NCI-H1092 (cell line): ENCODE measurements at places on chromosomes 3 and 15.

DNA sequence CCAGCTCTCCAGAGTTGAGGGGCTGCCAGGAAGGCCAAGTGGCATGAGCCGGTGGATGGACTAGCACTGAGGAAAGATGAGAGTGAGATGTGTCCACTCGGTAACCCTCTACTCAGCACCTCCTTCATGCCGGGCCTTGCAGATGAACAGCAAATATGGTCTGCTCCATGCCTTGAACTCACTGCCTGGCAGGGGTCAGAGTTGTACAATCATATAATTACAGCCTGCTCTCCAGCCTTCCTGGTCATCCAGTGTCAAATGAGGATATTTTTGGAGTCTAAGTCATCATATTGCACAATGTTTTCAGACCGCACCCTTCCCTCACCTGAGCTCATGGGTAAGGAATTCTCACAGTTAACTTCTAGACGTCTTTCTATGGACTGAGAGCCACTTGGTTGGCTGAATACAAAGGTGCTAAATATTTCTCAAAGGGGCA lies 4.9 kb downstream of the MGLL start:
- no peak for DNase-seq

GRCh38 chr15:91625506-91625905 lies 228.0 kb upstream of the SLCO3A1 start:
- no peak for DNase-seq

GRCh38 chr15:69881302-69881670 lies 216.4 kb downstream of the TLE3 start:
- no peak for DNase-seq

GRCh38 chr3:116947809-116948208 lies 238.2 kb downstream of the TUSC7 start:
- DNase-seq: no peak

GRCh38 chr15:35757765-35758164 lies 211.8 kb upstream of the DPH6 start:
- DNase-seq: no peak

DNA sequence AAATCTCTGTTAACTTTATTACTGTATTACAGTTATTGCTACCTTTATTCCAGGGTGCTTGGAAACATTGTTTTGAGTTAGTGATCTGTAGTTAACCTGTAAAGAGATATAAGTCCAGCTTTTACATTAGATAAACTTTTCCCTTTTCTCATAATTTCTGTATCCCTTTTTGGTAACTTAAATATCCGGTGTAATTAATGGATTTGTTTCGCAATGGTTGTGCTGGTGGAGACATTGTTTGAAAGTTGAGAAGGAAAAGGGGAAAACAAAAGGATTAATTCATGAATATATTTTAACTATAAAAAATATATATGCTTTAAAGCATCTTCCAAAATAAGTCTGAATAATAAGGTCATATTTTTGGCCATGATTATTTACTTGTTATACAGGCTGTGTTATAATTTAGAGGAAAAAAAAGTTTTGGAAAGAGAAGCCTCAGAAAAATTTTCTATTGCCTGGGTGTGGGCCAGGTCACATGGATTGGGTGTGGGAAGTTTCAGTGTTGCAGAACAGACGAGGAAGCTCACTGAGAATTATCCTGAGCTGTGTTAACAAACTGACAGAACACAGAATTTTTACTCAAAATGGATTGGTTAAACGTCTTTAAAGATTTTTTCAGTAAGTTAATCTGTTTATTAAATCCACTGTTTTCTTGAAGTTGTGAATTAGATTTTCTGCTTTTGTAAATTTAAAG lies 27.7 kb upstream of the IL20RB start:
- no peak for DNase-seq

DNA sequence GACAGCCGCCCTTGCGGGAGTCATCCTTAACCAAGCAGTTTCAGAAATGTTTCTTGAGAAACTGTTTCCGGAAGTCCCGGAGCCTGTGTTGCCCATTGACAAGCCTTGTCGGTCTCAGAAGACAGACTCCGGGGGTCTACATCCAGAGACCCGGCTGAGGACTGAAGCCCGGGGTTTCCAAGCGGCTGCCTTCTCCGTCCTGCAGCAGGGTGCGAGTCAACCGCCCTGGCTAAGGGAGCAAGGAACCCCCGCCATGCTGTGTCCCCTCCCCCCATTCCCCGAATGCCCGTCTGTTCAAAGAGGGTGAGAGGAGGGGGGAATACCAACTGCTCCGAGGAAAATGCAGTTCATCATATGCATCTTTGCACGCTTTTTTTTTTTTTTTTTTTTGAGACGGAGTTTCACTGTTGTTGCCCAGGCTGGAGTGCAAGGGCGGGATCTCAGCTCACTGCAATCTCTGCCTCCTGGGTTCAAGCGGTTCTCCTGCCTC lies 61.6 kb downstream of the ATP1B3 start:
- no peak for DNase-seq

GRCh38 chr3:140243575-140243974 lies 308.6 kb downstream of the CLSTN2 start:
- no peak for DNase-seq

GRCh38 chr3:71694358-71694999 lies 30.7 kb downstream of the EIF4E3 start:
- DNase-seq: no peak

DNA sequence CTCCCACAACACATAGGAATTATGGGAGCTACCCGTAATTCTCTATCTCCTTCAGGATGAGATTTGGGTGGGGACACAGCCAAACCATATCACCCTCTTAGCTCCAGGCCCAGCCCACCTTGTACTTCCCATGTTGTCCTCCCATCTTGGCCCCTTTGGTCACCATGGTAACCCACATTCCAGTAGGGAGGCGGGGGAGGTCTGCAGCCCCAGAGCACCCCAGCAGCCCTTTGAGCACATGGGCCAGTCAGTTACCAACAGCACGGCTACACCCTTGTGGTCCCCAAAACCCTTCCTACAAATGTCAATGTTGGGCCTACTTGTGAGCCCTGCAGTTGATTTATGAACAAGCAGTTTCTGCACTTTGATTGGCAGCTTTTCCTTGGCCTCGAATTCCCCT lies 84.5 kb downstream of the LRRK1 start:
- DNase-seq: no peak

DNA sequence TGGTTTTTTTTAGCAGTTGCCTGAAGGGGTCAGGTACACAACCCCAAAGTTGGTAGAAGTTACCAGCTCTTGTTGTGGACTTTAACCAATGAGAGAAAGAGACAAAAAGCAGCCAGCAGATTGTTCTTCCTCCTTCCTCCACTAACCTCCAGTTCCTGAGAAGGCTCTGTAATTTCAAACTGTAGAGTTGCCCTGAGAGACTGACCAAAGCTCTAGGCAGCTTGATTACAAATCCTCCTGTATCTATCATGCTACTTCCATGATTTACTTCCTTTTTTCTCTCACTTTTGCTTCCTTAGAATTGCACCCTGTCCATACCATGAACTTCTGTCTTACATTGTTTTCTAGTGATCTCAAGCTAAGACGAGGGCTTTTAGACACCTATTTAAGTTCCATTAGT lies 29.2 kb downstream of the NSUN3 start:
- no peak for DNase-seq

GRCh38 chr3:167228135-167228534 lies 152.0 kb downstream of the ZBBX start:
- no peak for DNase-seq

DNA sequence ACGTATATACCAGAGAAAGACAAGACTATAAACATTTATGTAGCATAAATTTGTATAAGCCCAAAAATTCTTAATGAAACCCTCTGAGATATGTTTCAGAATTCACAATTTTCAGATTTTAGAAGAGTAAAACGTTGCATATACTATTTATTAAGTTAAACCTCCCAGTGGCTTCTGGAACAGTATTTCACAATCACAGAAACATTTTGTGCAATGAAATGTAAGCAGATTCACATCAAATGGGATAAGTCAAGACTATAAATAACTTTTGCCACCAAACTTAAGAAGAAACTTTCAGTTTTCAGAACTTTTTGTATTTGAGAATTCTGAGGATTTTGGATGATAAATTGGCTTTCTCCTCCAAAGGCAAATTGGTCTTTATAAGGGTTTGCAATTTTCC lies 9.2 kb downstream of the SLTM start:
- no peak for DNase-seq

- DNase-seq: peak; percentile 74
Observed at GRCh38 chr3:72058493-72059081, 273.6 kb upstream of the PROK2 start.

DNA sequence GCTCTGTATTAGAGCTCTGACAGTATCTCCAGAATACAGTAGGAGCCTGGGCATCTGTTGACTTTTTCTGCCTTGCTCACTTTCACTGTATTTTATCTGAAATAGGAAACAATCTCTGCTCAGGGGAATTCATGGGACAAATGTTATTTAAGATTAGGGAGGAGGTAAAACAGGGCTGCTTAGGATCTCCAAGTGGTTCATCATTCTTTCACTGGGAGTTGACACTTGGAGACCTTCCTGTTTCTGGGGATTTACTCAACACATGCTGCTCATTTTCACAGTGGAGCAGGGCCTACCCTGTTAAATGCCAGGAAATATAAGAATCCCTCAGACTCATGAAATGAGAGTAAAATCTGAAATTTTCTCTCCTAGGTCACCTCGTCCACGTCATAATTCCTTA lies 185.5 kb downstream of the GAP43 start:
- DNase-seq: no peak

DNA sequence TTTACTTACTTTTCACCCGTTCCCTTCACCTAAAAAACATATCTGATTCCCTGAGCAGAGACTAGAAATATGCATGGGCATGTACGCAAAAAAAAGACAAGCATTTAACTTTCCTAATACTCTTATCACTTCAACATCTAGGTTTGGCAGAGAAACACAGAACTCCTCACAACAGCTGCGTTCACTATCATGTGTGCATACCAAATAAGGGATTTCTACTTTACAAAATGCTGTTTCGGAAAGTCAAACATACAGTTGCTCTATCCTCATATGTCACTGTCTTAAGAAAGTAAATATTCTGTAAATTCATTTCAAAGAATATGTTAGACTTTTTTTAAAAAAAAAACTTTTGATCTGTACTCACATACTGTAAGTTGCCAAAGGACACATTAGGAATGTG lies 65.1 kb upstream of the CBLB start:
- no peak for DNase-seq

GRCh38 chr3:11532931-11533391 lies 110.8 kb downstream of the VGLL4 start:
- DNase-seq: no peak

DNA sequence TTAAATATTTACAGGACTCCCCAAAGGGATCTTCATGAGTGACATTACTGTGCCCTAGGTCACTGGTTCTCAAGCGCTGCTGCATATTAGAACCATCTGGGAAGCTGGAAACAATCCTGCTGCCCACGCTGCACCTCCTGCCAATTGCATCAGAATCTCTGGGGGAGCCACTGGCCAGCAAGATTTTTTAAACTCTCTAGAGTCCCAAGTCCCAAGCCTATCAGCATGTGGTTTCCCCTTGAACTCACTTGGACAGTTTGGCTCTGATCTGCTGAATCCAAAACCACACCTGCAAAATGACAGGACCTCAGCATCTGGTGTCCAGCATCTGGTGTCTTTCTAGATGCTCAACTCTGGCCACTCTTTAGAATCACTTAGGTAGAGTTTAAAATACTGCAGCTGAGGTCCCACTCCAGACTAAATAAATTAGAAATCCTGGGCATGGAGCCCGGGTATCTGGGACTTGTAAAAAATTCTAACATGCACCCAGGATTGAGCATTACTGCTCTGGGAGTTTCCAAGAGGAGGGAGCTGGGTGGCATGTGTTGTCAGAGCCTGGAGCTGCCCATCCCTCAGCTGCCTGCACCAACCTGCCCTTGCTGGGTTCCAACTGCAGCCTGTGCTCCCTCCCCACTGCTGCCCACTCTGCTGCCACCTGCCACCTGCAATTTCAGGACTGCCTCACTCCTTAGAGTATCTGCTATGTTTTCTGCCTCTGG lies 311.3 kb downstream of the SLC9A9 start:
- DNase-seq: no peak

DNA sequence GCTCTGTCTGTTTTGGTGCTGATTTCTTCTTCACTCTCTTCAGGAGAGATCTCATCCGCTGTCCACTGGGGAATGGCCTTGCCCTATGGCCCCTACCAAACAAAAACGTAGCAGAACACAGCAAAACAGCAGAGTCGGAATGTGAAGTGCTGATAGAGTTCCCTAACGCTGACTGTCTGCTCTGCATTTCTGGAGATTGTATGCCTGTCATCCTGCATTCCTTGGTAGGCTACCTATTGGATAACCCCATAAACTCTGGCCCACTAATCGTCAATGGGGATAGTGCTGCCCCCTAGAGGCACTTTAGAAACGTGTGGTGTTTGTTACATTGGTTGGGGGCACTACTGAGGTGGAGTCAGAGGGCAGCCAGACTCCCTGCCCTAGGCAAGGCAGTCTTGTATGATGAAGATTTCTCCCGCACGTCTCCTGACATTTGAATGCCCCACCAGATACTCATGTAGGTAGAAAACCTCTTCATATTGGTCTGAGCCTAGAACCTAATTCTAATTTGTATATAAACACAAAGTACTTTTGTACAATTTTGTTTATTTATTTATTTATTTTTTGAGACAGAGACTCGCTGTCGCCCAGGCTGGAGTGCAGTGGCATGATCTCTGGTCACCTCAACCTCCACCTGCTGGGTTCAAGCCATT lies 15.6 kb upstream of the MAGEF1 start:
- peak; percentile 48 for DNase-seq

DNA sequence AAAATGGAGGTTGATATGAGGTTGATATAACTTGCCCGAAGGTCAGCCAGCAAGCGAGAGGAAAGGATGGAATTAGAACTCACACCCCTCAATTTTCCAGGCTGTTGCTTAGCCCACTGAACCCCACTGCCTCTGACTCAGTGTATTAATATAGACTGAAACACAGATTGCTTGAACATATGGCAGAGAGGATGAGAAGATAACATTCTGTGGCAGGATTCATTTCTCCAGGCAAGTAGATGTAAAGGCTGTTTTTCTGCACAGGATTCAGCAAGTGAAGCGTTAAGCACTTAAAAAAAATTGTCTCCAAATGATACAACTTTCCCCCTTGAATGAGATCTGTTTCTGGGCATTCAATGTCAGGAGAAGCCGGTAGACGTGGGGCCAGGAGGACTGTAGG lies 335.2 kb downstream of the GAP43 start:
- no peak for DNase-seq

GRCh38 chr15:71440489-71441110 lies 325.3 kb downstream of the THSD4 start:
- DNase-seq: peak; percentile 18

DNA sequence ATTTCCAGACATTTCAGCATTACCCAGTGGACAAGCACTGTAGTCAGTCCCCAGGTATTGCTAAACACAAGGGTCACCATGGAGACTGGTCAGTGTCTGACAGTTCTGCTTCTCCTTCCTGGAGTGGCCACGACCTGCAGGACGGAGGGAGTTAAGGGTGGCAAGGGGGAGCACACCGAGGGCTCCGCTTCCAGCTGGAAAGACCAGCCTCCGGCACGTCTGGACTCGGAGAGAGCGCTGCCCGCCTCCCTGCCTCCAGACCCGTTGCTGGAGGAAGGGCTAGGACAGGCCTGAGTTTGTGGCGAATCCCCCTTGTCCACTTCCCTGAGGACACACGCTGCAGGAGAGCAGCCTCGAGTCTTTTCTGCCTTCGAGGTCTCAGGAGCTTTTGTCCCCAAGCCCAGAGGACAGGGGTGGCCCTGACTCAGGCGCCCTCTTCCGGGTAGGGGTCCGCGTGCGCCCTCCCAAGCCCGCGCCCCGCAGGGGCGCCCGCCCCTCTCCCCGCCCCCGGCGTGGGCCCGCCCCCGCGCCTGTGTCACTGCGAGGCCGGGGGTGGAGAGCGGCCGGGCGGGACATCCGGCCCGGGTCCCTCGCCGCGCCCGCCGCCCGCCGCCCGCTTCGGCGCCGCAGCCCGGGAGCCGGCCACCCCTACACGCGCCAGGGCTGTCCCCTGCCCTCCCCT lies at the start of gene CHST14:
CHST14 (plus strand) TSS at position 562 of the 682 bp plus-strand sequence. CDS start 230 bp downstream, outside the sequence.
- peak; percentile 23 for DNase-seq
